ENCODE measurements at places on chromosomes 5 and 9.
A peak's percentile ranks its signal among the peaks of the same experiment; 100 is the strongest.

- no peak for DNase-seq
These were observed 638.1 kb downstream of the ACTL7B start for GRCh38 chr9:108217431-108218349.

- DNase-seq: peak; percentile 94
These were observed 133.4 kb downstream of the SLC1A3 start for GRCh38 chr5:36739751-36740221.

- no peak for DNase-seq
These were observed 144.9 kb downstream of the ALDH1A1 start for GRCh38 chr9:72807765-72808445.

DNA sequence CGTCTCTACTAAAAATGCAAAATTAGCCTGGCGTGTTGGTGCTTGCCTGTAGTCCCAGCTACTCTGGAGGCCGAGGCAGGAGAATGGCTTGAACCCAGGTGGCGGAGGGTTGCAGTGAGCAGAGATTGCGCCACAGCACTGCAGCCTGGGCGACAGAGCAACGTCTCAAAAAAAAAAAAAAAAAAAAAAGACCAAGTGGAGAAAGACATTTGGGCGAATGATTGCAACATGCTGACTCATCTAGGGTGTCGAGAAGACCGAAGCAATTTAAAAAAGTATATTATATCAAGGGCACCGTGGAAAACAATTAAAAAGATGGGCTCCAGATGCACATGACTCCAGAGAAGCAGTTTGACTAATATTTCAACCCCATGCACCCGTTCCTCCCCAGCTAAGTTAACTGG, 9.2 kb downstream of the KLF4 start:
- DNase-seq: no peak

DNA sequence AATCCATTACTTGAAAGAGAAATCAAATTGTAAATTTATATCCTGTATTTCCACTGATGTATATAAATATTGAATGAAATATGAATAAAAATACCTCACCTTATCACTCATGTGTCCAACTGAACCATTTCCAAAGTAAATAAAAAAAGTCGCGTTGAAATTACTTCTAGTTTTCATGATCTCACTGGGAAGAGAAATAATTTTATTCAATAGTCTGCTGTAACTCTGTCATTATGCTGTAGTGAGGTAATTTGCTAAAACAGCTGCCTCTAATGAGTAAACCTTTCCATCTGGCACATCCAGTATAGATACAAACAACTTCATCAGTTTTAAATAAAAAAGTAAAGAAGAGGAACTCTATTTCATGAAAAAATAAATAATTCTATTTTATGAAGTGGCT, 611.5 kb downstream of the ZNF608 start:
- peak; percentile 25 for DNase-seq
